Mucosa of descending colon (tissue), 3 donors: ENCODE measurements at places on chromosomes 2 and 18. TPM values are rescaled to one million over a fixed set of nuclear protein-coding genes. Genes with fewer than 3 reads are reported as not detected.

DNA sequence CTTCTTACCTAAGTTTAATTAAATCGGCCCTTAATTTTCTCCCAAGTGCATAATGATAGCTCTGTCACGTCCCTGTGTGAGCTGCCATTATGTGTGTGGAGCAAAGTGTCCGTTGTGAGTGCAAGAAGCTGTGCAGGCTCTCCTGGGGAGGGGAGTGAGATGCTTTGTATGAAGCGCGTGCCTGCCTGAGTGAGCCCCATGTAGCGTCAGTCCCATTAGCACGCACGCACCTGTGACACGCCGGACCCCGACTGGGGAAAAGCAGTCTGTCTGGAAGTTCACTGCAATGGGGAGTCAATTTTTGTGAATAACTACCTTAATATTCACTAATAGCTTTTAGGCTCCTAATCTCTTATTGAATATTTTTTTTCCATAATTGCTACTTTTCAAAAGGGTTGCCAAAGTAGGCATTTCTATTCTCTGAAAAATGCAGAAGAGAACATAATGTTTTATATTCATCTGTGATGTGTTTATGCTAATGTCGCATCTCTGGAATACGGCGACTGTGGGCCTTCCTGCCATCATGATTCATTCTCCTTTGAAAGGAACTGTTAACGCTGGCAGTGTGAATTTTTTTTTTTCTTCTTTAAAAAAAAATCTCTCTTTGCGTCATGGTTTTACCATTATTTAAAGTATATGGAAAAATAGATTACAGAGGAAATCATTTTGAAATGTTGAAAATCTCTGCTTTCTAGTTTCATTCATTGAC lies 157.7 kb downstream of the COL4A4 start:
- DNase-seq = no peak

- no peak for DNase-seq
These were observed 49.6 kb downstream of the FARSB start for GRCh38 chr2:222606306-222606705.

Gene REG3A
- not detected for total RNA-seq

DNA sequence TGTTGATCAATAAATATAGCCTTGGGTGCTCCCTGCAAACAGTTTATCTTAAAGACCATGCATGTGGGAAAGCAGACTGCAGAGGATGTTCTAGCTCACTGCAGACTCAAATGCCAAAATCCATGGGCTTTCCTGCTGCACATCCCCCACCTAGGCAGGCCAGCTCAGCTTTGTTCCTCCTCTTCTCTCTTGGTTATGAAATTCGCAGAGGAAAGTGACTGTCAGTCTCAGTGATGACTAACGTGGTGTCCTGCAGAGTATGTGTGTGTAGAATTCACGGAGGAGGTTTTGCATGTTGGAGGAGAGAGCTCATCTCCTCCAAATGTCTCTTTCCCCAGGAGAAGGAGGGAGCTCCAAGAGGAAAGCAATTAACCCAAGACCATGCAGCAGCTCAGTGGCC lies 21.4 kb upstream of the KCNS3 start:
- DNase-seq = no peak

Gene CD207
- not detected for total RNA-seq

- DNase-seq = no peak
These were observed 117.1 kb upstream of the SERTAD2 start for GRCh38 chr2:64770781-64771334.

GRCh38 chr2:28649481-28650265 lies 102.0 kb upstream of the PPP1CB start:
- DNase-seq = no peak

DNA sequence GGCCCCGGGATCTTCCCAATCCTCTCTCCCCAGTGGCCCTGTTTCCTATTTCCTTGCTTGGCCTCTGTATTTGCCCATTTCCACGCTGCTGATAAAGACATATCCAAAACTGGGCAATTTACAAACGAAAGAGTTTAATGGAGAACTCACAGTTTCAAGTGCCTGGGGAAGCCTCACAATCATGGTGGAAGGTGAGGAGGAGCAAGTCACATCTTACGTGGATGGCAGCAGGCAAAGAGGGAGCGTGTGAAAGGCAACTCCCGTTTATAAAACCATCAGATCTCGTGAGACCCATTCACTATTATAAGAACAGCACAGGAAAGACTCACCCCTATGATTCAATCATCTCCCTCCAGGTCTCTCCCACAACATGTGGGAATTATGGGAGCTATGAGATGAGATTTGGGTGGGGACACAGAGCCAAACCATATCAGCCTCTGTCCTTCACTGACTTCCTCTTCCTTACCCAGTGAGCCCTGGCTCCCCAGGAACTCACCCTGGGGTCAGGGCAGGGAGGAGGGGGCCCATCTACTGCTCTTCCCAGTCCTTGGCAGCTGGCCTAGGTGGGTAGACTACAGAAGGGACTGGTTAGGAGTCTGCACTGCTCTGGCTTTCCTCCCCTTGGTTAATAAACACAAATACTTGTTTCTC lies 105.8 kb upstream of the MYCN start:
- no peak for DNase-seq

GRCh38 chr2:189016311-189016861 lies 42.2 kb downstream of the COL3A1 start:
- DNase-seq = no peak

Gene HOXD3
- total RNA-seq = 5.8 TPM

GRCh38 chr18:55633032-55633431 lies 45.0 kb upstream of the TCF4 start:
- no peak for DNase-seq

GRCh38 chr2:65920659-65921058 lies 488.3 kb upstream of the SPRED2 start:
- DNase-seq = no peak

Gene UGT1A5
- 2.1 TPM for total RNA-seq

Gene HOXD9
- 2.1 TPM for total RNA-seq

DNA sequence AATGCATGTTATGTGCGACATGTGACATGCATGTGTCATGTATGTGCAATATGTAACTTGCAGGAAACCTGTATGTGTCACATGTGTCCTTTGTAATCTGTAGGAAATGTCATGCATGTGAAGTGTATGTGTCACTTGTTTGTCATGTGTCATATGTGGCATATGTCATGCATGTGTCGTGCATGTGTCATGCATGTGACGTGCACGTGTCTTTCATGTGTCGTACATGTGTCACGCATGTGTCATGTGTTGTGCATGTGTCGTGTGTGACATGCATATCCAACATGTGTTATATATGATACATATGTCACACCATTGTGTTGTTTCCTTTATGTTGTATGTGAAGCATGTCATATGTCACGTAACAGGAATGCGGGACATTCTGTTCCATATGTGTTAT lies 2153.2 kb upstream of the PIK3C3 start:
- no peak for DNase-seq

- no peak for DNase-seq
These were observed 33.2 kb downstream of the ZNF892 start for GRCh38 chr2:95240556-95240955.

DNA sequence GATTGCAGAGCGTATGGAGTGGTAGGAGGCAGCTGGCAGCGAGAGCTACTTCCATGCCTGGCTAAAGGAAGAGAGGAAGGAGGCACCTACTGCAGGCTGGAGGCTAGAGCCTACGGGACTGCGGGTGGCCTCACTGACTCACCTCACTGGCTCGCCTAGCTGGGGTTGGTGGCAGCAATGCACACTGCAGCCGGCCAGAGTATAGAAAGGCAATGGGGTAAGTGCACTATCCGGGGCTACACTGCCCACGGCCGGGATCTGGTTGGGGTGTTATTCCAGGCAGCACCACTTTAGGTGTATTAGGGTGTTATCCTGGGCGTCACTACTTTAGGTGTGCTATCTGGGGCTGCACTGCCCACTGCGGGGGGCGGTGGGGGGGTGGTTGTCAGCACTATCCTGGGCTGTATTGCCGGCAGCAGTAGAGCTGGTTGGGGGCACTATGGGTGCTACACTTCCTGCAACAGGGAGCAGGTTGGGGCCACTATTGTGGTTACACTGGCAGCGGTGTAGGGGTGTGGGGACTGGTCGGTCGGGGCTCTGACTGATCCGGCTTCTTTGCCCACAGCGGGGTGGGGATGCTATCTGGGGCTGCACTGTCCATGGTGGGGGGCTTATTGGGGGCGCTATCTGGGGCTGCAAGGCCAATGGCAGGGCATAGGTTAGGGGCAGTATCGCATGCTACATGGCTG lies 33.3 kb upstream of the ANKRD62 start:
- no peak for DNase-seq

GRCh38 chr18:433960-434359 lies 66.5 kb downstream of the COLEC12 start:
- no peak for DNase-seq

DNA sequence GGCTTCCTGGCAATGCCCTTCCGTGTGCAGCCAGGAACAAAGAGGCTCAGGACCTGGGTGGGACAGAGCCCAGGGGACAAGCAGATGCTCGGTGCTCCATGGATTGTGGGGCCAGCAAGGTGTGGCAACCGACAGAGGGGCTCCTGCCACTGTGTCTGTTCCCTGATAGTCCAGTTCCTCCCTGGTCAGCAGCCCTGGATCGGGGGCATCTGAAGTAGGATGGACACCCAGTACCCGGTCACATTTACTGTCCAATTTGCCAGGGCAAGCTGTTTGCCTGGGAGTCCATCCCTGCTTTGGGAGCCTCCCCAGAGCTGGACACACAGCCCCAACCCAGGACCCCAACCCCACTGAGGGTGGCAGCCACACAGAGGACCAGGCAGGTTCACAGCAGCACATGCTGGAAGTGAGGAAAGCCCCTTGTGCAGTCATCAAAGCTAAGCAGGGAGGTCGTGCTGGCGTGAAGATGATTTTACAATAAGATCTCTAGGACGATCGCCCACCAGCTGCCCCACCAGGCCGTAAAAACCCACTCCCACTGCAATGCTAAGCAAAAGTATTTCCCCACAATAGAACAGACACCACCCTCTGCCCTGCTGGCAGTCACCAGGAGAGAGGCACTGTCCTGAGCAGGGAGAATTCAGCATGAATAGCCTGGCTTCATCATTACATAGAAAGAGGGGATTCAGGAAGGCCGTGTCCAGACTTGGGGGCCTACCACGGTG lies 141.7 kb downstream of the NDUFA10 start:
- no peak for DNase-seq

DNA sequence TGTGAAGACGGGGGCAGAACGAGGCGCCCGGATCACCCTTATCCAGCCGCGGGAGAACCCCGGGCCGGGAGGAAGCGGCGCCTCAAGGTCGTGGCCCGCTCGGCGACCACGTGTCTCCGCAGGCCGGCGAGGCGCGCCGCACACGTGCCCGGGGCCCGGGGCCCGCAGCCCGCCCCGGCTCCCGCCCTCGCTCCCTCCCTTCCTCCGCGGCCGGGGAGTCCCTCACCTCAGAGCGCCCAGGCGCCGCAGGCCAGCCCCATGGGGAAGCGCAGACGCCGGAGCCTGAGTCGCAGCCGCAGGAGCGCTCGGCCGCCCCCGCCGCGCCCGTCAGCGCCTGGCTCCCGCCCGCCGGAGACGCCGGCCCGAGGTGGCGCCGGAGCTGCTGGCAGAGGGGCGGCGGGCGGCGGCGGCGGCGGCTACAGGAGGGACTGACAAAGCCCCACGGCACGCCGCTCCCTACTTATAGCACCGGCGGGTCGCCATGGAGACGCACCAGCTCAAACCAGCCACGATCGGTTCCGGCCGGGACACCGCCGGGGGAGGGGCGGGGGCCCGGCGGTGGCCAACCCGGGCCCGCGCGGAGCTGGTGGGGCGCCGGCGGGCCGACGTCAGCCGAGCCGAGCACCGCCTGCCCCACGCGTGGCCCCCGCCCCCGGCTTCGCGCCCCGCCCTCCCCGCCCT lies at the start of gene ODC1:
TSS of gene ODC1 (minus strand) at position 433 of the 681 bp plus-strand sequence. CDS start 3,295 bp downstream, outside the sequence.
- peak; percentile 98 for DNase-seq

- DNase-seq = no peak
These were observed 5.8 kb upstream of the CCDC88A start for GRCh38 chr2:55425431-55425831.
